ENCODE measurements at places on chromosomes 1 and 21.

GRCh38 chr1:223330466-223330865, 33.5 kb downstream of the SUSD4 start:
- DNase-seq = no peak

- no peak for DNase-seq
Measured at GRCh38 chr1:205998457-205999241, 4.5 kb downstream of the RAB7B start.

DNA sequence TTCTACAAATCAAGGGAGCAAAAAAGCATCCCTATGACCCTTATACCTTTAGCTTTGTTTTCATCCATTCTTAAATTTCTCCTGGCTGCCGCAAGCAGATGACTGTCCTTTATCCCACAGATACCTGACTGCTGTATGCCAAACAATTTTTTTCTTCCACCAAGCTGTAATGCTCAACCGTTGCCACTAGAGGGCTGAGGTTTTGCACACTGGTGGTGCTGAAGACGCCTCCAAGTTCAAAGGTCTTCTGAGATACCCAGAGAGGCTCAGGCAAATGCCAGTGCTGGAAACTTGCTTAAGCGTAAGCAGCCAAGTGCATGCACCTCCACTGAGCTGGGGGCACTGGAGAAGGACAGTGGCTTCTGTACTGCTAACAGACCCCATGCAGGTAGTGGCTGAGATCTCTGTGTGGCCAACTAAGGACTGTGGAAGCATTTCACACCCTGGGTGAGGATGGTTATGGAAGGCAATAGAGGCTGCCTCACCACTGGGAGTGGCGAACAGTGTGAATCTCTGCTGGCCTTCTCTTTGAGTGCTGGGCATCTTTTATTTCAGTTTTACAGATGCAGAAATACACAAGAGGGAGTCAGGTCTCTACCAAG, 28.5 kb downstream of the CNIH3 start:
- peak; percentile 54 for DNase-seq

GRCh38 chr1:112237983-112238545, 157.9 kb upstream of the CTTNBP2NL start:
- DNase-seq = no peak

Measured in Panc1 (cell line).